Central memory CD8-positive, alpha-beta T cell (primary cell): ENCODE measurements at places on chromosomes 16 and 17.

DNA sequence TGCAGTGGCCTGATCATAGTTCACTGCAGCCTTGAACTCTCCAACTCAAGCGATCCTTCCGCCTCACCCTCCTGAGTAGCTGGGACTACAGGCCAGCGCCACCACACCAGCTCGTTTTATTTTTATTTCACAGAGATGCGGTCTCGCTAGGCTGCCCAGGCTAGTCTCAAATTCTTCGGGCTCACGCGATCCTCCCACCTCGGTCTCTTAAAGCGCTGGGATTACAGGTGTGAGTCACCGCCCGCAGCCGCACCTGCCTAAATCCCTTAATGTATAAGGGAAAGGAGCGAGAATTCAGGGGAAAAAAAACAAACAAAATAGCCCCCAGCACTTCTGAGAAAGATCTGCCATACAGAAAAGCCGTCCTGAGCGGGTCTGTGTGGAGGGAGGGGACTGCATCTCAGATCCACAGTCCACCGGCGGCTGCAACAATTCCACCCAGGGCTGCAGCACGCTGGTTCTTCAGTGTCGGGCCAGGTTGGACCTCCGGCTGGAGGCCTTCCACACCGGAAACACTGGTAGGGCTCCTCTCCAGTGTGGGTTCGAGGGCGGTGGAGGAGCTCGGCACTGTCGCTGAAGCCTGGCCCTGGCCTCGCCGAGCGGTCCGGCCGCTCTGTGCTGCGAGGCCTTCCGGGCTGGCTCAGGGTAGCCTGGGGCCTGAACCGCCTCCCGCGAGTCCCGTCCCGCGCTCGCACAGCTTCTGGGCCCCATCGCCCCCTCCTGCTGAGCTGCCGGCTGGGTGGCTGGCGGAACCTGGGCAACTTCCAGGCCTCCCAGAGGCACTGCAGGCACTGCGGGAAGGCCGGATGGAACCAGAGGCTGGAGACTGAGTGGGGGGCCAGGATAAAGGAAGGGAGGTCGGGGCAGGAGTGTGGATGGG lies 7.0 kb downstream of the ZNF843 start:
- H3K36me3 ChIP-seq = no peaks in the 10 kb centered on the region
- no peak for DNase-seq
- H3K27me3 ChIP-seq = no peaks in the 10 kb centered on the region
- H3K4me1 ChIP-seq = peaks cover 17% of the 10 kb centered on the region
- no peak overlapping the region for H3K27ac ChIP-seq
- no peak overlapping the region for H3K4me3 ChIP-seq

GRCh38 chr17:47738178-47738577 lies 5.1 kb downstream of the TBX21 start:
- no peaks in the 10 kb centered on the region for H3K27me3 ChIP-seq
- H3K36me3 ChIP-seq = peaks cover 51% of the 10 kb centered on the region
- no peak overlapping the region for H3K27ac ChIP-seq
- peak overlapping the region; percentile 45 for H3K4me3 ChIP-seq

DNA sequence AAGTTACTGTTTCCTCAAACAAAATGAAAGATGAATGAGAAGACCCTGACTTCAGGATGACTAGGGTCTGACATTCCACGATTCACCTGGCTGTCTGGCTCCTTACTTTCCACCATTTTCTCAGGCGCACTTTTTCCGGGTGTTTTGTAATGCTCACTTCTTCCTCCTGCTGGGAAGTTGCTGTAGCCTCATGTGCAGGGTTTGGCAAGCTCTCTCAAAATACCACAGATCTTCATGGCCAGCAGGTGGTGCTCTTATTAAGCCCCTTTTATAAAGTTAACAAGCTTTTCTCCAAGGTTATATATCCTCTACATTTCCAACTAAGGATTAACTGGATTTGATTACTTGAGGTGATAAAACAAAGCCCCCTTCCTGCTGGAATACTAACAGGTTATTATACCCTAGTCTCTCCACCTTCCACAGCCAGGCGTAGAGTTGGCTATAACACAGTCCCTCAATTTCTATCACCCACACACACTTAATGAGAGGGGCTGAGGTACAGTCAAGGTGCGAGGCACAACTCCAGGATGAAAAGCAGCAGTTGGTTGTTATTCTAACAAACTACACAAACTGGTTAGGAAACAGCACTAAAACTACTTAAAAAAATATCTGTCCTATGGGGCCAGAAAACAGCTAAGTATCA lies 45.4 kb downstream of the STH start:
- H3K4me3 ChIP-seq = no peak overlapping the region
- peak overlapping the region; percentile 61 for H3K27ac ChIP-seq
- peaks cover 26% of the 10 kb centered on the region for H3K4me1 ChIP-seq

- H3K27me3 ChIP-seq = peaks cover 23% of the 10 kb centered on the region
- no peaks in the 10 kb centered on the region for H3K36me3 ChIP-seq
- no peaks in the 10 kb centered on the region for H3K4me1 ChIP-seq
- no peak overlapping the region for H3K4me3 ChIP-seq
- DNase-seq = peak; percentile 26
These were observed 10.7 kb upstream of the ZNF19 start for GRCh38 chr16:71499775-71500364.

- H3K27ac ChIP-seq = no peak overlapping the region
- H3K4me3 ChIP-seq = no peak overlapping the region
- no peak for DNase-seq
- H3K27me3 ChIP-seq = no peaks in the 10 kb centered on the region
- H3K4me1 ChIP-seq = no peaks in the 10 kb centered on the region
These were observed 231.1 kb upstream of the SALL1 start for GRCh38 chr16:51382211-51382610.

DNA sequence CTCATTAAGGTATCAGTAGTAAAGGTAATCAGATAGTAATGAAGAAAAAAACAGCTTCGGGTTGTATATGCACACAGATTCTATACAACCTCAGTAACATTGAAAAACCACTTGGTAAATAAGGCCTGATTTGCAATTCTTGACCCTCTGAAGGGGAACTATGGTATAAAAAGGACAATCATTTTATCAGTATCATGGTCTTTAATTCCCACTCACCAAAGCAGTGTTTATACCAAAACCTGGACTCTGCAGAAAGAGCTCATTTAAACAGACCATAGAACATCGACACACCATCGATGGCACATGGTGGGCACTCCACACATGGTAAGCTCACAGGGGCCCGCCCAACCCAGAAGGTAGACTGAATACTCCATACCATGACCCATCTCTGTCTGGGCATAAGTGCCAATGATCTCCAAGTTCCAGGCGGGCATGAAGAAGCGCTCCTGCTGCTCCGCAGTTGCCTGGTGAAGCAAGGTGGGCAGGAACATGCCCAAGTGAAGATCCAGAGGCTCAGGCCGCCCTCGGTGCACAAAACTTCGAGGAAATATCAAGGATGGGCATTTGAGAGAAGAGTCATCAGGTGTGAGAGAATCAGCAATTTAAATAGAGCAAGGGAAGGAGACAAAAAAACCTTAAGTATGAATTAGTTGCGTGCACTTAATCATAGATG lies 19.0 kb downstream of the ACOX1 start:
- H3K27ac ChIP-seq = no peak overlapping the region
- H3K4me1 ChIP-seq = peaks cover 13% of the 10 kb centered on the region
- DNase-seq = no peak
- H3K36me3 ChIP-seq = peaks cover 29% of the 10 kb centered on the region
- H3K4me3 ChIP-seq = no peak overlapping the region
- H3K27me3 ChIP-seq = no peaks in the 10 kb centered on the region

- peaks cover 63% of the 10 kb centered on the region for H3K27me3 ChIP-seq
- no peak for DNase-seq
- H3K4me3 ChIP-seq = no peak overlapping the region
These were observed 156.6 kb downstream of the GSG1L start for GRCh38 chr16:27906883-27907282.

- no peak within 1 kb of the TSS for H3K4me3 ChIP-seq
- H3K27me3 ChIP-seq = no peaks in the 10 kb centered on the region
- no peak within 1 kb of the TSS for H3K27ac ChIP-seq
- DNase-seq = no peak
- H3K36me3 ChIP-seq = peaks cover 12% of the 10 kb centered on the region
These were observed at the start of gene ALOX12 for GRCh38 chr17:6995500-6996255. ALOX12 (plus strand) TSS chr17:6996049; CDS start chr17:6996118, 69 bp downstream.

DNA sequence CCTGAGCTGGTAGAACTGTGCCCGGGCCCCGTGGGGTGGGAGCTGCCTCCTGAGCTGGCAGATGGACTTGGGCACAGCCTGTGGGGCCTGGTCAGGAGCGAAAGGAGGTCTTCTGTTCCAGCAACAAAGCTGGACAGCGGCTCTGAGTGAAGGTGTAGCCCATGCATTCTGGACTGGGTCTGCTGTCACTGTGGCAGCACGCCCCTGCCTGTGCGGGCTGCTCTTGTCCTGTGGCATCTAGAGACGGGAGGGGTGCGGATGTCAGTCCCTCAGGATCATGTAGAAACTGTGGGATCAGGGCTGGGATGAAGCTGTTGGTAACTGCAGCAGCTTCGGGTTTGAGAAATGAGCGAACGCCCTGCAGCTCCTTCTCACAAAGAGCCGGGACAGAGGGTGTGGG lies 19.4 kb downstream of the BAIAP2 start:
- H3K27me3 ChIP-seq = no peaks in the 10 kb centered on the region
- H3K4me3 ChIP-seq = no peak overlapping the region
- no peak overlapping the region for H3K27ac ChIP-seq
- no peak for DNase-seq
- H3K36me3 ChIP-seq = peaks cover 5% of the 10 kb centered on the region
- peaks cover 4% of the 10 kb centered on the region for H3K4me1 ChIP-seq
